ENCODE measurements at places on chromosomes 11 and 22. TPM values are rescaled to one million over a fixed set of nuclear protein-coding genes. Genes with fewer than 3 reads are reported as not detected.
A peak's percentile ranks its signal among the peaks of the same experiment; 100 is the strongest.

DNA sequence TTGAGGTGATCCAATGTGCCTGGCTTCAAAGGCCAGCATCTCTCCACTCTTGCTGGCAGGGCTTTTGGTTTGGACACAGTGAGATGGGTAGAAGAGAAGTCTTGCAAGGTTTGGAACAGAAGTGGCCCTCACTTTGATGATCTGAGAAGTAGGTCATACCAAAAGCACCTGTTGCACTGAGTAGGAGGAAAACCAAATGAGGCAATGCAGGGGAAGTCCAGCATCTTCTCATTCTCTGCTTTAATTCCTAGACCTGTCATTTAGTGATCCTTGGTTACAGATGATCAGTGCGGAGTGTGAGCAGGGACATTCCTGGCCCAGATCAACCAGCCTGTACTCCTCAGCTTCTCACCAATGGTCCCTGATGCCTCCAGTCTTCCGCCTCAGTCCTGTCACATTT is 990.5 kb downstream of the OPCML start:
- no peak for DNase-seq

Gene MS4A15
- total RNA-seq, result not detected

GRCh38 chr11:44865866-44866272 is 84.8 kb downstream of the TP53I11 start:
- DNase-seq, result no peak

DNA sequence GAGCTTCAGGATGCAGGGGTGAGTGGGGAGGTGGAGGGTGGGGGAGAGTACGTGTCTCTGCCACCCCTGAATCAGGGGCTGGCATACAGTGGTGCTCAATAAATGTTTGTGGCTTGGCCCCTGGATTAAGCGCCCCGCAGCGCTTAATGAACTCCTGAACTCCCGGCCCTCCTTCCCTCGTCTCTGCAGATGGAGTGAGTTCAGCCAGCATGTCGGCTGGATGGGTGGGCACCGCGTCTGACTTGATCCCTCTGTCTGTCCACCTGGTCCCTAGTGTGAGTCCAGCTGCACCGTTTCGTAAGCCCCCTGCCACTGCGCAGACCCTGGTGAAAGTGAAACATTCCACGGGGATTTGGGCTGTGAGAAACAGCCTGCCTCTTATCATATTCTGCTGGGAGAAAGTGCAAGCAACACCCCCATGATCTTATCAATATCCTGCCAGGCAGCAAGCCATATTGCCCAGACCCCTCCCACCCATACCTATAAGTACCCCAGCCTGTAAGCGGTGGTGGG is 12.0 kb upstream of the MRGPRD start:
- no peak for DNase-seq

DNA sequence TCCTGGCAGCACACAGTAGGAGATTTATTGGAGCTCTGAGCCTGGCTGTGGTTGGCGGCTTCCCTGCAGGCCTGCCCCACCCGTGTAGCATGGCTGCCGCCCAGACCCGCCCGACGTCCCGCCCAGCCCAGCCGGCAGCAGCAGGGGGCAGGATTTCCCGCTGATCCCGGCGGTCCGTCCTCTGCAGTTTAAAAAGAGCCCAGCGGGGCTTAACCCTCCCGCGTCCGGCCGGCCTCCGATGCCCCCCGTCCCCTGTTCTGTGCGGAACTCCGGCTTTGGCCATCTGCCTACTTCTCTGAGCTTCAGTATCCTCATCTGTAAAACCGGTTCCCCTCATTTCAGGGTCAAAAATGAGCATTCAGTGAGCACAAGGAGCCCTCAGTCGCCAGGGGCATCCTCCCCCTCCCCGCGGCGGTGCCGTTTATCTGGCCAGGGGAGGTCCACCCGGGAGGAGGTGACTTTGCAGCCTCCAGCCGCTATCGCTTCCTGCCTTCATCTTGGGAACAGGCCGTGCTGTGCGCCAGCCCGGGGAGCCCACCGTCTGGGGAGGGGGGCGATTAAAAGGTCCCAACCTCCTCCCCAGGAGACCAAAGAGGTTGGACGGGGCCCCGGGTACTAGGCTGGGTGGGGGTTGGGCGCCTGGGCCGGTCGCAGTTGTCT is at the start of gene GAS2L1:
Gene GAS2L1 (plus strand): TSS at position 476 of the 660 bp plus-strand sequence. CDS start 1,456 bp downstream, outside the sequence.
- DNase-seq, result peak; percentile 82

Gene RBMXL2
- total RNA-seq, result not detected

Gene PRG3
- total RNA-seq, result not detected

GRCh38 chr11:27972522-27973170 is 135.3 kb downstream of the KIF18A start:
- no peak for DNase-seq

GRCh38 chr11:113481226-113481625 is 6.0 kb upstream of the DRD2 start:
- DNase-seq, result no peak

DNA sequence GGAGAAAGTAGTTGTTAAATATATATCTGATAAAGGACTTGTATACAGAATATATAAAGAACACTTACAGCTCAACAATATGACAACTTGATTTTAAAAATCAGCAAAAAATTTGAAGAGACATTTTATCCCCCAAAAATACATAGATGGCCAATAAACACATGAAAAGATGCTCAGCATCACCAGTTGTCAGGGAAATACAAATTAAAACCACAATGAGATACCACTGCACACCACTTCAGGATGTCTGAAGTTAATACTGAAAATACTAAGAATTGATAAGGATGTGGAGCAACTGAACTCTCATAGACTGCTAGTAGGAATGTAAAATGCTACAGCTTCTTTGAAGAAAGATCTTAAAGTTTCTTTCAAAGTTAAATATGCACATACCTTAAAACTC is 49.2 kb downstream of the KREMEN1 start:
- DNase-seq, result no peak

GRCh38 chr11:62962391-62962790 is 22.4 kb downstream of the SLC22A6 start:
- DNase-seq, result peak; percentile 24

DNA sequence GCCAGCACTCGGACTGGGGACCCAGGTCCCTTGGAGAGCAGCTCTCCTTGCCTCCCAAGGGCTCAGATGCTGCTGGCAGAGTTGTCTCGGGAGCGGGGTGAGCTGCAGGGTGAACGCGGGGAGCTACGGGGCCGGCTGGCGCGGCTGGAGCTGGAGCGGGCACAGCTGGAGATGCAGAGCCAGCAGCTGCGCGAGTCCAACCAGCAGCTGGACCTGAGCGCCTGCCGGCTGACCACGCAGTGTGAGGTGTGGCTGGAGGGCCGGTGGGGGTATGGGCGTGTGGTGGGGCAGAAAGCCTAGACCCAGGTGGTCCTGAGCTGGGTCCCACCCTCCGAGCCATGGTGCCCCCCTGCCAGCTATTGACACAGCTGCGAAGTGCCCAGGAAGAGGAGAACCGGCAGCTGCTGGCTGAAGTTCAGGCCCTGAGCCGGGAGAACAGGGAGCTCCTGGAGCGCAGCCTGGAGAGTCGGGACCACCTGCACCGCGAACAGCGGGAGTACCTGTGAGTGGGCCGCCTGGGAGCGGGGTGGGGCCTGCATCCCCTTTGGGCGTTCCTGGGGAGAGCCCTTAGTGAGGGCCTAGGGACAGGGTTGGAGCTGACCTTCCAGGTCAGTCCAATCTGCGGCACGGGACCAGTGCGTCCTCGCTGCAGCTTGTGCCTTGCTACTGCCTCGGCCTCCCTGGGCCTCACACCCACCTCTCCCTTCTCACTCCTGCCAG is 5.8 kb upstream of the RPS6KA4 start:
- DNase-seq, result no peak

Gene KRTAP5-1
- not detected for total RNA-seq

- no peak for DNase-seq
These were observed 850.1 kb downstream of the NTM start for GRCh38 chr11:132220474-132220873.

- peak; percentile 85 for DNase-seq
These were observed 552 bp downstream of the RIN1 start for GRCh38 chr11:66335531-66336233.

Gene RFPL1
- not detected for total RNA-seq

Gene PLAAT5
- total RNA-seq, result 0.24 TPM

DNA sequence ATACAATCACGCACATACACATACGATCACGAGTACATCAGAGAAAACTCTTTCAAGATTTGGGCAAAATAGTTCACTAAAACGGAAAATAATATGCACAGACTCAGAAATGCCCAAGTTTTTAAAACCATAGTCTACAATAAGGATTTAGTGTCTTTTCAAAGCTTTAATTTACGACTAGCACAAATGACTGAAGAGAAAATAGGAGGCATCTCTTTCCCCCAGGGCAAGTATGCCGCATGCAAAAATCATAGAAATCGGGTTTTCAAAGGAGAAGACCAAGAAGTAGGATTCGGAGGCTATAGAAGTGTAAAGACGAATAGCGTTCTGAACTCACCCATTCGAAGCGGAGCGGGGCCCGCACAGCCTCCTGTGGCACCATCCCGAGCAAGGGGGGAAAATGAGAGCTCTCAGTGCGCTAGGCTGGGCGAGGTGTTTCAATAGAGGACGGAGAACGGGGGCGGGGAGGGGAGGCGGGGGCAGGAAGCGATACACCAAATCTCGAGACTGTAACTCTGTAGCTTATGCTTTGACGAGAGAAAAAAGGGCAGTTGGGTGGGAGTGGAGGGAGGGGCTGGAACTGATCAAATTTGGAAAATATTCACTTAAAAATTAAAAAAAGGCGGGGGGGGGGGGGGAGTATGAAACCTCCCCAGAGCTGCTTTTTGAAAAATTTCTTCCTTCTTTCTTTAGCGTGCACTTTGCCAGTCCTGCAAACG is 15.8 kb downstream of the BLID start:
- DNase-seq, result peak; percentile 54

Data from SJSA1 (cell line).